ENCODE measurements at places on chromosomes 7 and 10.

DNA sequence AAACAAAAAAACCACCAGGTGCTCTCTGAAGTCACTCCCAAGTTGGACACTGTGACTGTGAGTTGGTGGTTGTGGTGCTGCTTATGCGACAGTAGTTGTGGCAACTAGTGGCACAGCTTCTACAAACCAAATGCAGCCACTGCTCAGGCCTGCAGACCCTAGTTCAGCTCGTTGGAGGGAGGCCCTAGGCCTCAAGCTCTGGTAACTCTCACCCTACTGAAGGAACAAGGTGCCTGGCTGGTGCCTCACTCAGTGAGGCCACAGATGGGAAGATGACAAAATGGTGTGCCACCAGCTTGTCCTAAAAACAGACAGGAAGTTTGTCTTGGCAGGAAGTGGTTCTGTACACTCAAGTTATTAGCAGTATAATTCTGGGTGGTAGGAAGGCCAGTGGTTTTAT is 45.3 kb upstream of the RAPGEF5 start:
- DNase-seq, result no peak

GRCh38 chr10:60827791-60828488 is 49.7 kb downstream of the CDK1 start:
- DNase-seq, result no peak

DNA sequence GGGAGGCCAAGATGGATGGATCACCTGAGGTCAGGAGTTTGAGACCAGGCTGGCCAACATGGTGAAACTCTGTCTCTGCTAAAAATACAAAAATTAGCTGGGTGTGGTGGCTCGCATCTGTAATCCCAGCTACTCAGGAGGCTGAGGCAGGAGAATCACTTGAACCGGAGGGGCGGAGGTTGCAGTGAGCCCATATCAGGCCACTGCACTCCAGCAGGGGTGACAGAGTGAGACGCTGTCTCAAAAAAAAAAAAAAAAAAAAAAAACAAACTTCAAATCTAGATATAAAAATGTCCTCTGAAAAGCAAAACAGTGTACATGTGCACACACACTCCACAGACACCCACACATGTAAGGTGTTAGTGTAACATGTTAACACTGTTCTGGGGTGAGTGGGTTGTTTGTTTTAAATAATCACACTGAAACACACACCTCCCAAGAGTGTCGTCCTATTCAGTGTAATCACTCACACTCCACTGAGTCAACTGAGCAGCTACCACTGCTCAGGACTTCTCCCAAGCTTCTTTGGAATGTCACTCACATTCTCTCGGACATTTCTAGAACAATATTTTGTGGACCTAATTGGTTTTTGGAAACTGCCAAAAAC is 12.8 kb upstream of the RGS10 start:
- DNase-seq, result no peak

DNA sequence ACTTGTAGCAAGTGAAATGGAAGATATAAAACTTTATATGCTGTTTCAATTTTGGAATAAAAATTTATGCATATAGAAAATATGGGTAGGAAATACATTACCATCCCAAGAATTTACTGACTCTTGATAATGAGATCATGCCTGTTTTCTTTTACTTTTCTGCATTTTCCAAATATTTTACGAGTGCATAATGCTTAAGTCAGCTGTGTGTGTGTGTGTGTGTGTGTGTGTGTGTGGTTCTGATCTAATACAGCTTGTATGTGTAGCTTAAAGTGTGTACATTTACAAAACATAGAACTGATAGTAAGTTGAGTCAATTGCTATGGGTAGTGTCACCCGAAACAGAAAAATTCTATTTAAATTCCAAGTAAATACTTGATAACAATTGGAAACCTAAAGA is 315.9 kb upstream of the LRRN3 start:
- DNase-seq, result no peak

DNA sequence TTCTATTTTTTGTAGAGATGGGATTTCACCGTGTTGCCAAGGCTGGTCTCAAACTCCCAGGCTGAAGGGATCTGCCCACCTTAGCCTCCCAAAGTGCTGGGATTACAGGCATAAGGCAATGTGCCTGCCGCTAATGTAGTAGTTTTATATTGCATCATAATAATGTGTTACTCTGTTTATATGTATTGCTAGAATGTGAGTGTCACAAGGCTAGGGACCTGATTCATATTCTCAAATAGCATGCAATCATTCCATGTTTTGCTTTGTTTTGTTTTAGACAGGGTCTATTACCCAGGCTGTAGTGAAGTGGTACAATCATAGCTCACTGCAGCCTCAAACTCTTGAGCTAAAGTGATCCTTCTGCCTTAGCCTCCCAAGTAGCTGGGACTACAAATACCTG is 13.5 kb downstream of the CCL26 start:
- DNase-seq, result no peak

DNA sequence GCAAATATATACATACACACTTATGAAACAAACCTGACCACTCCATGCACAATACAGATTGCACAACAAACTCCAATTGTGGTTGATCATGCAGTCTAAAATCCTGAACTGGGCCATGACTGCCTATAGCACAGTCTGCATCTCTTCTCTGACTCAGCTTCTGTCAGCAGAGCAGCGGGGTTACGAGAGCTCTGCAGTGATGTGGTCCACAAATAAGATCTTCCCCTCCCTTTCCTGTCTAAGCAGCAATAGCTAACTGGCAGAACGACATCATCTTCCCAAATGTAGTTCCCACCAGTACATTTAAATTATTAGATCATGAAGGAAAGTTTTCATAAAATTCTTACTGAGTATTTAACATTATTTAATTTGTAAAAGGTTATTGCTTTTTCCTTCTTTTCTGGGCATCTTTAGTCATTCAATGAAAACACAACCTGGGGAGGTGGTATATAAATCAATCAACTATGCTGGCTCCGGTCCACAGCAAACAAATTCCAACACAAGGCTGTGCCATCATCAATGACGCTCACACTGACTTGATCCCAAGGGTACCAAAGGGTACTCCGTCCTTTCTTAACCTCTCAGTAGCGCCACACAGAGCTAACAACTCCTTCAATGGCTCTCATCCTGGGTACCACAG is 17.1 kb downstream of the ARHGAP21 start:
- DNase-seq, result no peak

DNA sequence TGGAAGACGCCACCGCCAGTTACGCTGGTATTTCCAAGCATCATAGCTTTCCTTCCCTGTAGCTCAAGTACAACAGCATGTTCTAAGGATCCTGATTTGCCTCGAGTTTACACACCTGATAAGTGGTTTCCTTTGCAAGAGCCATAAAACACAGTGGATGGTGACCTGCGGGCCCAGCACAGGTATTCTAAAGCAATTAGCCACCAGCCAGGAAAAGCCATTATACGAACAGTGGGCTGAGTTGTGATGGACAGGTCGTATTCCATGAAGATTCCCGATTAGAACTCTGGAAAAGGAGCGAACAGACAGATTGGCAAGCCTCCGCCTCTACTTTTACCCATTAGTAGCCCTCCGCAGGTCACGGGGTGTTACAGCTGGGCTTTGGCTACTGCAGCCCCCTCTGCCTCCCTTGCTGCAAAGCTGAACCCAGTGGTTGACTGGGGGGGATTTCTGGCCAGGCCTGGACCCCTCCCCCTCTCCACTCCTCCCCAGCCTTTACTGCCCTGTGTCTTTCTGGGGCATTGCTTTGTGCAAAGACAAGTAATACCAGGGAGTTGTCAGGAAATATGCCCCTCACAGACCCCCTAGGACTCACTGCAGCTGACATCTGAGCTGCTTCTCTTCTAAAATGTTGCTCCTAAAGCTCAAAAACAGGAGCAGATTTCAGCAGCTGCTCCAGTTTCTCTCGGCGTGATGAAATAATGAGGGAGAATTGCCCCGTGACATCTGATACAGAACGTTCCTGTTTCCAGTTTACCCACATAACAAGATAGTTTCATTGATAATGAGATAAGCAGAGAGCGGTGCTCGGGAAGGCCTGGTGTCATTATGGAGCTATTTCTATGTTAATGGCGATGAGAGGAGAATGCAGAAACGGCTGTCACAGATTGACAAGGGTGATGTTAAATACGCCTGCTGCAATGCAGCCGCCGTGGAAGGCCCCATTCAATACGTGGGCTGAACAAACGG is 214.4 kb downstream of the CCSER2 start:
- no peak for DNase-seq

GRCh38 chr7:93150200-93150835 is 2.1 kb upstream of the SAMD9L start:
- no peak for DNase-seq

DNA sequence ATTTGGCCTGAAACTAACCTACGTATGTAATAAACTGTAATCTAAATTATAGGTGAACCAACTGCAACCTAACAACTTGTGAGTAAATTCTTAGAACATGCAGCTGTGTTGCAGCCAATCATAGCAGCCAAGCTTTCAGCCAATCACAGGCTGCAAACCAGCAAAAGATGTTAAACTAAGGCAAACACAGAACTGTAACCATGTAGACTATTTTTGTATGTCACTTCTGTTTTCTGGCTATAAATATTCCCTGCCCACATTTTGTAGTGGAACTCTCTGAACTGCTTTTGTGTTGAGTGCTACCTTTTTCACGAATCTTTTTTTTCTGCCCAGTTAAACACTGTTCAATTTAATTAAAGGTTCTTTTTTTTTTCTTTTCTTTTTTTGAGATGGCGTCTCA is 28.2 kb upstream of the ZPBP start:
- no peak for DNase-seq

All from activated CD8-positive, alpha-beta memory T cell treated with anti-CD3 and anti-CD28 coated beads, Interleukin-2, amount 50 U/mL, for 48 hours (primary cell).